ENCODE measurements at places on chromosomes 3 and 15.

- no peak for DNase-seq
Observed at GRCh38 chr3:30518181-30518864, 88.1 kb upstream of the TGFBR2 start.

- DNase-seq, result no peak
Observed at GRCh38 chr3:71582036-71582611, 1.4 kb downstream of the FOXP1 start.

- no peak for DNase-seq
Observed at GRCh38 chr15:33834892-33835743, 133.2 kb upstream of the CHRM5 start.

GRCh38 chr3:98799479-98799878 is 36.3 kb downstream of the ST3GAL6 start:
- no peak for DNase-seq

DNA sequence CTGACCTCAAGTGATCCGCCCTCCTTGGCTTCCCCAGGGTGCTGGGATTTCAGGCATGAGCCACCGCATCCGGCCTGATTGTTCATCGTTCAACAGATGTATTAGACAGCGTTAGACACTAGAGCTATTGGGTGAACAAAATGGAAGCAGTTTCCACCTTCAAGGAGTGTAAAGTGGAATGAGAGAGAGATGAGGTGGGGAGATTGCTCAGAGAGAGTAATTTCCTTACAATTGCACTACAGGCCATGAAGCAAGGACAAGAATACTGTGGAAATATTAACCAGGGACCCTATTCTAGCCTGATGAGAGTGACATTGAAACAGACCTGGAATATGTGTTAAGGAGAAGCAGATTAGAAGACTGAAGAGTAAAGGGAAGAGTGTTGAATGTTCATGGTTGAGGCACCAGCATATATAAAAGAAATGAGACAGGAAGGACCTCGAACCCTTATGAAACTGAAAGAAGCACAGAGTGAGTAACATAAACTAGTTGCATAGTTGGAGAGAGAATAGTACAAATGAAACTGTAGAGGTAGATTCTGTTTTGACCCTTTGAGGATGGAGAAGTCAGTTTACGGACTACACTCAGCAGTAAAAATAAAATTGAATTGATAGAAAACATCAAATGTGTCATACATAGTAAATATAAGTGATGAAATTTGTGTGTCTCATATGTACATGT is 7.2 kb downstream of the RTF1 start:
- no peak for DNase-seq

DNA sequence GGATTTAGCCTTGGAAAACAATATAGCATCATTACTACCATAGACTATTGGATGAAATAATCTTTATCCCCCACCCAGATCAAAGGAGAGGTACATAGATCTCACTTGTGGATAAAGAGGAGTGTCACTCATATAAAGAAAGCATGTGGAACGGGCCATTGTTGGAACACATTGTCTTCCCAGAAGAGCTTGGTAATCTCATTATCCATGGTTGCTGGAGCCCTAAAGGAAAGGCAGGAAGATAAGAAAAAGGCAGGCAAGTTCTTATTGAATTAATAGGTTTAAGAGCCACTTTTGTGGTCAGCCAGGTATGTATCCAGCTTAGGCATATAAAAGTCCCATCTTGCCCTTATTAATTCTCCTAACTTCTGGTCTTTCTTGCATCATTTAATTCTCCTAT is 659.1 kb downstream of the GRM7 start:
- no peak for DNase-seq

GRCh38 chr15:96166223-96167200 is 164.0 kb upstream of the NR2F2 start:
- DNase-seq, result no peak

DNA sequence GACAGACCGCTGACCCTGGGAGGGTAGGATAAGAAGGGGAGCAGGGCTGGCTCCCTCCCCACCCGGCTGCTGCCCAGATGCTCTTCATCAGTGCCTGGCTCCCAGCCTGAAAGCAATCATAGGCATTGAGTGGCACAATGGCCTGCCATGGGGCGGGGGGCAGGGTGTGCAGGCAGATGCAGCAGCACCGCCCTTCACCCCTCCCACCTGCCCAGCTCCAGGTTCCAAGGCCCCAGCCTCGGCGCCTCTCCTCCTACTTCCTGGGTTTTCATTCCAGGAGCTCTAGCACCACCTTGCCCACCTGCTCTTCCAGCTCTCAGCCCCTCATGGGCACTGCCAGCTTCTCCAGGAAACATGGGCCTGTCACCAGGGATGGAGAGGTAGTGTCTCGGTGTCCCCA is 101.7 kb downstream of the MEGF11 start:
- DNase-seq, result no peak

DNA sequence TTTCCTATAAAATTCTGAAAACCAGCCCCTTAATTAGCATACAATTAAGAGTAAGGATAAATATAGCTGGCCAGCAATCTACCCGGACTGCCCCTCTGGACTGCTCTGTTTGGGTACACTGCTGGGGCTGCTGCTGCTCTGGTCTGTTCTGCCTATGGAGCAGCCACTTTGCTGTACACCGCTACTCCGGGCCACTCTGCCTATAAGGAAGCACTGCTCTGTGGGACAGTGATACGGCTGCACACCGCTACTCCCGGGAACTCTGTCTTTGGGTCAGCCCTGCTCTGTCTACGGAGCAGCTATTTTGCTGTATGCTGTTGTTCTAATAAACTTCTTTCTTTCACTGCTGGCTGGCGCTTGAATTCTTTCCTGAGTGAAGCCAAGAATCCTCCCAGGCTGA is 316.5 kb upstream of the PLSCR5 start:
- no peak for DNase-seq

DNA sequence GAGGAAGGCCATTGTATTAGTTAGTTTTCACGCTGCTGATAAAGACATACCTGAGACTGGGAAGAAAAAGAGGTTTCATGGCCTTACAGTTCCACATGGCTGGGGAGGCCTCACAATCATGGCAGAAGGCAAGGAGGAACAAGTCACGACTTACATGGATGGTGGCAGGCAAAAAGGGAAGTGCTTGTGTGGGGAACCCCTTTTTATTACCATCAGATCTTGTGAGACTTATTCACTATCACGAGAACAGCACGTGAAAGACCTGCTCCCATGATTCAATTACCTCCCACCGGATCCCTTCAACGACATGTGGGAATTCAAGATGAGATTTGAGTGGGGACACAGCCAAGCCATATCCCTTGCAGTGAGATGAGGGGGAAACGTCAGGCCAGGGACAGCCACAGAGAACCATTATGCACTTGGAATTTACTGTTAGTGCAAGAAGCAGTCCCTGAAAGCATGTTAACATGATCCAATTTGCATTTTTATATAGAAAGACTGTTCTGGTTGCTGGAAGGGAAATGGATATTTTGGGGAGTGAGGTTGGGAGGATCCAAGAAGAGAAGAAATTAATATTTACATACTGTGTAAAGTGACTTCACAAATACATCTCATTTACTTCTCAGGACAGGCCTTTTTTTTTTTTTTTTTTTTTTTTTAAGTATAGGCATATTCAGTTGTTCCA is 87.1 kb downstream of the ARNT2 start:
- DNase-seq, result no peak

GRCh38 chr15:62521396-62521795 is 356.3 kb upstream of the C2CD4B start:
- DNase-seq, result no peak

- DNase-seq, result no peak
Observed at GRCh38 chr3:141955175-141955574, 78.7 kb downstream of the ATP1B3 start.

DNA sequence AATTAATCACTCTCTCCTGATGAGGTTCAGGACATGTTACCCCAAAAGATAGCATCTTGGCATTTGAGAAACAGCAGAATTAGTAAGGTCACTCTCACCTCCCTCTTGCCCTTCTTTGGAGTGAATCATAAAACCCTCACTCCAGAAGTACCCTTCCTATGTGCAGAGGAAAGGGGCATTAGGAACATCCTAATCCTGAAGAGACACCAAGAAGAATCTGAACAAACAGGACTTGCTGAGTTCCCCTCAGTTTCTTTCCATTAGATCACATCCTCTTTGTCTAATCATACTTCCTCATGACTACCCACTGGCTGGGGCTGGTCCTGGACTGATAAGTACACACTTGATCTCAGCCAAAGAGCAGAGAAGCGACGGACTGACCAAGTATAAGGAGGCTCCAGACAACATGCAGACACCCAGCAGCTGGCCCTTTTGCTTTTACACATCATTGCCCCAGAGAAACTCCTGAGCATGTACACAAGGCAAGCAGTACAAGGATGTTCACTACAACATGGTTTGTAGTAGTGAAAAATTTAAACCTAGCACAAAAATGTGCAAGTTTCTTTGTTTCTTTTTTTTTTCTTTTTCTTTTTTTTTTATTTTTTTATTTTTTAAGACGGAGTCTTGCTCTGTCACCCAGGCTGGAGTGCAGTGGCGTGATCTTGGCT is 15.0 kb upstream of the TM6SF1 start:
- DNase-seq, result no peak

GRCh38 chr3:192812743-192813383 is 85.5 kb upstream of the FGF12 start:
- DNase-seq, result no peak

GRCh38 chr3:169090559-169090958 is 573.0 kb downstream of the MECOM start:
- DNase-seq, result no peak

GRCh38 chr3:8851703-8852102 is 82.3 kb upstream of the OXTR start:
- DNase-seq, result no peak

GRCh38 chr3:170321321-170322034 is 36.0 kb upstream of the SKIL start:
- DNase-seq, result no peak

GRCh38 chr3:55292360-55292759 is 194.7 kb downstream of the WNT5A start:
- DNase-seq, result no peak

GRCh38 chr3:20511863-20512505 is 326.0 kb upstream of the SGO1 start:
- DNase-seq, result no peak

DNA sequence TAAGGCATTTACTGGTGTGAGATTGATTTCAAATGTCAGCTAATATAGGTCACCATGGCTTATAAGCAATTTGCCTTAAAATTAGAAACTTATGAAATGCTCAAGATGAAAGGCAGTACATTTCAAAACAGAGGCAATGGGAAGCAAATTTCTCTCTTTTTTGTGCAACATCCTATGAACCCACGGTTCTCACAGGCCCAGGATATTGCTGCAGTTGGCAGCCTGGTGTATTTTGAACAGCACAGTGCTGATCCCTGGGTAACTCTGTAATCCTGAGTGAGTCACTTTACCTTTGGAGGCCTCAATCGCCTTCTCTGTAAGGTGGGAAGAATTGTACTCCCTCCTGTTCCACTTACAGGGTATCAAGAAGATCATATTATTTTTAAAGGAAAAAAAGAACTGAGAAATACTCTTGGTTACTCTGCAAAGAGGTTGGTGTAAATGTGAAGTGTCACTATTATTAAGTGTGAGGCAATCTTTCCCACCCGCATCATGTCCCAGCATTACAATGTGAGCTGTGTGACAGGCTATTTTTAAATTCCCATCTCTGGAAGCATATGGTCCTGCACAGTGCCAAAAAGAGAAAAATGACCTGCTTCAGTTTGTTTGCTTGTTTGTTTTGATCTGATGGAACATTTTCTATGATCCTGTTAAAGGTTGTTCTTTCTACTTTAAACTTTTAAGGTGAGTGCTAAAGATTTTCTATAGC is 190.1 kb upstream of the LPP start:
- DNase-seq, result no peak

GRCh38 chr3:112115806-112116383 is 17.2 kb downstream of the GCSAM start:
- no peak for DNase-seq

DNA sequence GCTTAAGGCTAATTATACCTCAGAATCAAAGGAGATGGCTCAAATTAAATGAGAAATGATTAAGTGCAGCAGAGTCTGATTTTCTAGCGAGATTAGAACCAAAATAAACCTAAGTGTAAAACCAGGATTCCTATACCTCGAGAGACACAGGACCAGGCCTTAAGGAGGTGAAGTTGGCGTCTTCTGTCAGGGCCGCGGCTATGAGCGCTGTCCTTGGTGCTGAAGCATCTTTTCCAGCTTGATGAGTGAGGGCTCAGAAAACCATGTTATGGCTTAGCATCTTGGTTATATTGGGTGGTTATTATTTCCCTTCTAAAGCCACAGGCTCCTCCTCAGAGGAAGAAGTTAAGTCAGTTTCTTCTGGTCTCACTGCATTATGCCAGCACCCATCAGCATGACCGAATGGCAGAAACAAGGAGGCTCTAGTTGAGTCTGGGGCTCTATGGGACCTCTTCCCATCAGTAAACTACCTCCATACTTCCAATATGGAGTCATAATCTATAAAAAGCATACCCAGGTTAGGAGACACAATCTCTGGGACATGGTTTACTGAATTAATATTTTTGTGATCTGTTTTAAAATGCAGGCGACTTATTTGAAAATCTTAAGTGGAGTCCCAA is 120.1 kb upstream of the NMNAT3 start:
- DNase-seq, result no peak

DNA sequence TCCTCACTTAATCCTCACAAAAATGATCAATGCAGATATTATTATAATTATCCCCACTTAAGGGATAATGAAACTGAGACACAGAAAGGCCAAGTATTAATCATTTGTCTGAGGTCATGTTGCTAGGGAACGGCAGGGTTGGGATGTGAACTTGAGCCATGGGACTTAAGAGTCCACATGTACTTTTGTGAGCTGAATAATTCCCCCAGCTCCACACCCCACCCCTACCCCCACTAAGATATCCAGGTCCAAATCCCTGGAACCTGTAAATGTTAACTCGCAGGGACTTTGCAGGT is 290.5 kb upstream of the GADL1 start:
- DNase-seq, result no peak

DNA sequence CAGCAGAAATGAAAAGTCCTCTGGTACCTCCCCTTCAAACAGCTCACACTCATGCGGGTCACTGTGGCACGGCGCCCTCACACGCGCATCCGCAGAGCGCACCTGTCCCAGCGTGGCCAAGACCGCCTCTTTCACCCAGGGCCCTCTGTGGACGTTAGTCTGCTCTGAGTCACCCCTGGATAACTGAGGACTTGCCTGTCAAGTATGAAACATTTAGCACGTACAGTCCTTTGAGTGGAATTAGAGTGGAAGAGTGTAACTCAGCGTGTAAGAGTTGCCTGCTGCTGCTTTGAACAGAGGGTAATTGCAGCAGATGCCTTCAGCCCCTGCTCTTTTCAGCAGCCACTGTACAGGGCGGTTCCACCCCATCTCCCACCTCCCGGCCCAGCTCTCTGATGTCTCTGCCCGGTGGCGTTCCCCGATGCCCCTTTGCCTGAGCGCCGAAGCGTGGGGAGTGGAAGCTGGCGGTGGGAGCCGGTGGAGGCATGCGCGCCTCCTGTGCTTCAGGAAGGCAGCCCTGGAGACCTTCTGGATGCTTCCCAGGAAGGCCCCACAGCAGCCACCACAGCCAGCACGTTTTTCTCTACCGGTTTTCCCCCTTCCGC is 23.0 kb downstream of the CPN2 start:
- DNase-seq, result no peak

DNA sequence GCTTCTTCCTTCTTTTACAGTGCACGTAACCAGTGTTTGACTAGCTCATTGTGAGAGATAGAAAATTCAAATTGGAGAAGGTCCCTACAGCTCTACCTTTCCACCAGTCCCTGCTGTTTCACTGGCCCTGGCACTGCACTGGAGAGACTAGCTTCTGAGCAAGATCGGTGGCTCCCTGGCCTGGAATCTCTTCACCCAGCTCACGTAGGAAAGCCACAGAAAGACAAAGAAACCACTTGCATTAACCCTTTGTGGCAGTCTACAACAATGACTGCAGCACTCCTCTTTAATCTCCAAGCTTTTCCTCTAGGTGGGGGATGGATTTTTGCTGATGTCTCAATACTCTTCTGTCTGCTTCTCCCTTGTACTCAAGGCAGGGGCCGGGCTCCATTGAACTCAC is 155.9 kb downstream of the PEX5L start:
- no peak for DNase-seq

Data from activated T-helper 1 cell treated with Interleukin-2 at 50 U/mL for 16 hours (primary cell).